ENCODE measurements at places on chromosomes 1 and 21.

- no peak for DNase-seq
These were observed 17.6 kb upstream of the CLIC4 start for GRCh38 chr1:24727501-24728216.

DNA sequence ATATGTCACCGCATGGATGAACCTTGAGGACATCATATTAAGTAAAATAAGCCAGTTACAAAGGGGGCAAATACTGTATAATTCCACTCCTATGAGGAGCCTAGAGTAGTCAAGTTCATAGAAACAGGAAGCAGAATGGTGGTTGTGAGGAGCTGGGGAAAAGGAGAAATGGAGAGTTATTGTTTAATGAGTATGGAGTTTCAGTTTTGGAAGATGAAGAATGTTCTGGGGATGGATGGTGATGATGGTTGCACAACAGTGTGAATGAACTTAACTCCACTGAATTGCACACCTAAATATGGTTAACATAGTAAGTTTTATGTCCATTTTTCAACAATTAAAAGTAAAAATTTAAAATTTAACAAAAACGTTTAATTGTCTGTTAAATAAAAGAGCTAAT lies 220.9 kb upstream of the JUN start:
- no peak for DNase-seq

- no peak for DNase-seq
These were observed 8.4 kb downstream of the RORC start for GRCh38 chr1:151823175-151823574.

- DNase-seq: no peak
These were observed 114.8 kb downstream of the CNIH3 start for GRCh38 chr1:224730965-224731364.

DNA sequence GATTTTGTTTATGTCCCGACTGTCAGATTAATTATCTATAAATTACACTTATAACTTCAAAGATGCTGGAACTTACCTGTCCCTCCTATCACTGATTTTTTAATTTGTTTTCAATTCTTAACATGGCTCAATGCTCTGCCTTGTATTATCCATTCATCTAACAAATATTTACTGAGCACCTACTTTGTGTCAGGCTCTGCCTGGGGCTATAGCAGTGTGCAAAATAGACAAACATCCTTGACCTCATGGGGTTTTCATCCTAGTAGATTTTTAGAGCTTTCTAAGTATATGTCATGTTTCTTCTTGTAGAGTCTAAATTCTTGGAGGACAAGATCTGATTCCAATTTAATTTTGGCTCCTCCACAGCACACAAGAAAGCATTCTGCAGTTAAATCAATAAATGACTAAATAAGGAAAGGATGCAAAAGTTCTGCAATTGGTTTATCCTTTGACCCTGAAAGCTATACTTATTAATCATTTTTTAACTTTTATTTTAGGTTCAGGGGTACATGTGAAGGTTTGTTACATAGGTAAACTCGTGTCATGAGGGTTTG lies 10.8 kb upstream of the SMYD2 start:
- DNase-seq: no peak

DNA sequence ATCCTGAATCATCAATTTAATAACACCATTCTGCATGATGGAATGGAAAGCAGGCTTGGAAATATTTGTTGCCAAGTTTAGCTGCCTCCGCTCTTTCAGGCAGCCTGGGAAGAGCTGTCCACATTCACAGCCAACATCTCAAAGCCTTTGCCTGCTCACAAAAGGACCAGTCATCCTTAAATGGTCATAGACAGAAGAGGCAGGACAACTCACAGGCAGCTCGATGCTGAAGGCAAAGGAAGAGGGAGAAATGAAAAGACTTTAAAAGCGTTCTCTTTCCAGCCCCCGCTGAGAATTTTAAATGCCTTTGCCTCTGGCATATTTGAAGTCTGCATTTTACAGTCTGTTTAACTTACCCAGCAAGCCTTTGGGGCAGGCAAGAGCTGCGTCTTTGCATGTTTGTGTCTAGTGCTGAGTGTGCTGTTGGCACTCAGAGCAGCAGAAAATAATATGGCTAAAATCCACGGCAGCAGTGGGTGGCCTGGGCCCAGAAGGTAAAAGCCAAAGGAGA lies 68.9 kb downstream of the NMNAT2 start:
- DNase-seq: no peak

GRCh38 chr1:20192364-20192763 lies 6.0 kb upstream of the PLA2G2C start:
- no peak for DNase-seq

DNA sequence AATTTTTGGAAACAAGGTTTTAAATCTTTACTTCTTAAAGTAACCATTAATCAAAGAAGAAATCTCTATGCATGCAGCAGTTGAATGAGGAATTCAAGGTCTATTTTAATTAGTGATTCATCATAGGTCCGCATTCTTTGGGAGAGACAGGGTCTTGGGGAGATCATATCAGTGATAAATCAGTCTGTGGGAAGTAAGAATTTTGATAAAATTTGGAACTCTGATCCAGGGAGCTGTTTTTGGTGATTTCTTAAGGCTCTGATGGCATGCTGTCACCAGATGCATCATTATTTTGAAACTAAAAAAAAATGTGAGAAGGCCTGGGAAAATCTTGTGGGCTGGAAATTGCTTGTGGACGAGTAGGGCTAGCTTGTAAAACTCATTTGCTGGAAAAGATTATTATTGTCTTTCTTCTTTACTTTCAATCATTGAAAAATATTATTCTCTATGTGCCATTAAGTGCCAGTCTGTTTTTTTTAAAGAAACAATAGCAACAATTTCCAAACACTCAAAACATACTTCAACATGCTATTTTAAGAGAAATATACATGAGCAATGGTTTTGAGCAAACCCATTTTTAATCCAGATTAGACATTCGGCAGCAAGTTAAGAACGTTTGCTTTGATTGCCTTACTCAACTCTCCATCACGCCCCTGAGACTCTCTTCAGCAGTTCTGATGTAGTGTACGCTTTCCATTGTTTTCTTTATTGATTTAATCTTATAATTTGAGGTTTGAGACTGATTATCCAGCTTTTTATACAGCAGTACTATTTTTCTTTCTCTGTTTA lies 62.6 kb downstream of the ZBTB18 start:
- no peak for DNase-seq

GRCh38 chr1:173164686-173165085 lies 42.4 kb downstream of the TNFSF4 start:
- DNase-seq: no peak

GRCh38 chr1:153934746-153935145 lies 11.8 kb downstream of the DENND4B start:
- DNase-seq: no peak

DNA sequence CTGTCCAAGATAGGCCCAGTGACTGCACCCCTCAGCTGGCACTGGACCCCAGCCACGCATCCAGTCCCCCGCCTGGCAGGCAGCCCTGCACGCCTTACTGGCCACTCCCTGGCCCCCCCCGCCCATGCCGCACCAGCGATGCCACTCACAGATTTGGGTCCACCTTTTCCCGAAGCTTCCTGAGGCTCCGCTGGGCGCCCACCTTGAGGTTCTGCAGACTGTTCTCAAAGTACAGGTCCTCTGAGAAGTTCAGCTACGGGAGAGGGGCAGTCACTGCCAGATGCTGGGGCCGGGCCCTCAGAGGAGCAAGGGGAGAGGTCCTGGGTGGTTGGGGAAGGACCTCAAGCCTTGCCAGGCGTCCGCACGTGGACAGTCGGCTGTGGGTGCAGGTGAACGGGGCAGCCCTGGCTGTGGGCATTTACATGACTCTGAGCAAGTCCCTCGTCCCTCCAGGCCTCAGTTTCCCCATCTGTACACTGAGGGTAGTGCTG lies 8.1 kb downstream of the PRXL2B start:
- no peak for DNase-seq

- no peak for DNase-seq
These were observed 111.0 kb downstream of the PTPN14 start for GRCh38 chr1:214440219-214440965.

DNA sequence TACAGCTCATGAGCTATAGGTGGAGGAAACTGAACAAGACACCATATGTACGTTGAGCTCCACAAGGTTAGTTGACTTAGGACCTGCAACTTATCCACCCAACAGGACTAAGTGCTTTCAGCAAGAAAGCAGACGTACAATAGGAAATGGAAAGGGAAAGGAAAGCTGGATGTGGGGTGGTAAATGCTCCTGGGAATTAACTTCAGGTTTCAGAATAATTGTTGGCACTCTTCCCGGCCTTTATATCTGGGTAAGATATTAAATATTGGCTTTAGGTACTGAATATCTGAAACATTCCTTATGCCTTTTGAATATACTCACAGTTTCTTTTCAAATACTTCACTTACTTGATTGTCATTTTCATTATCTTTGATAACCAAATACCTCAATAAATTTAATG lies 36.3 kb downstream of the GLMN start:
- DNase-seq: no peak

- no peak for DNase-seq
These were observed 5.2 kb downstream of the BRINP3 start for GRCh38 chr1:190472494-190472893.

GRCh38 chr1:204043680-204044079 lies 29.2 kb upstream of the SOX13 start:
- no peak for DNase-seq

GRCh38 chr1:16628361-16629111 lies 15.2 kb upstream of the NBPF1 start:
- DNase-seq: no peak

DNA sequence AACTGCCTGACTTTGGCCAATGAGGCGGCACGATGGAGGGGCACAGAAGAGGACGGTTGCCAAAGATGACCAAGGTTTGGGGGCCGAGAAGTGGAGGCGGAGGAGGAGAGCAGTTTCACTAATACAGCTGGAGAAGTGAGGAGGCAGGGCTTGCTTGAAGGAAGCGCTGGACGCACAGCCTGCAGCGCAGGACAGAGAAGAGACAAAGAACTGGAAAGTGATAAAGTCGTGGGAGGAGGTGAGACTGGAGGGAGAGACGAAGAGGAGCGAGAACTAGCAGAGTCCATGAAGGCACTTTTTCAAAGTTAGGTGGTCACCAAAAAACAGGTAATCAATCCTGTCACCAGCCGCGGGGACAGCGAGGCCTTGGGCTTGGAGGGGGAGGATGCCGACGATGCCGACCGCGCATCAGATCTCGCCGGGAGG lies 771 bp downstream of the PACC1 start:
- DNase-seq: no peak

Data from epithelial cell of prostate (primary cell).